ENCODE measurements at places on chromosomes 4 and X.

DNA sequence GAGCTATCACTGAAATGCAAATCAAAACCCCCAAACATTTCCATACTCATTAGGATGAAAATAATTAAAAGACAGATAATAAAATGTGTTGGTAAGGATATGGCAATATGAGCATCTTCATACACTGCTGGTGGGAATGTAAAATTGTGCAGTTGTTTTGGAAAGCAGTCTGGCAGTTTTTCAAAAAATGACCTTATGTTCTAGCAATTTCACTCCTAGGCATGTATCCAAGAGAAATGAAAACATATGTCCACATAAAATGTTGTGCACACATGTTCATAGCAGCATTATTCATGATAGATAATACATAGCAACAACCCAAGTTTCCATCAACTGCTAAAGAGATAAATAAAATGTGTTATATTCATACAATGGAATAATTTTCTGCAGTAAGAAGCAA is 14.8 kb upstream of the GPRASP2 start:
- no peak for DNase-seq

- no peak for DNase-seq
Measured at GRCh38 chr4:25811374-25811690, 51.5 kb downstream of the SEL1L3 start.

DNA sequence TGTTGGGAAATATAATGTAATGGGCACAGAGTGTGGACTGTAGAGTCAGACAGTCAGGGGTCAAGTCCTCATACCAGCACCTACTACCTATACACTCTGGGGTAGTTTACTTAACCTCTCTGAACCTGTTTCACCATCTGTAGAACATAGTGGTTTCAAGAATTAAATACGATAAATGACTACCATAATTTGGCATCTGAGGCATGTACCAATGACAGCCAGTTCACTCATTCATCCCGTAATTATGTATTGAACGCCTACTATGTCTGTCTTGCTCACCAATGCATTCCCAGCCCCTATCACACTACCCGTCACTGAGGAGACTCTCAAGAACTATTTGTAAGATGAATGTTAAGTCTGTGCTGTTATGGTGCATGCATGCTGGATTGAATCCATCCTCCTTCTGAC is 2.0 kb upstream of the FGB start:
- DNase-seq, result no peak

- no peak for DNase-seq
Measured at GRCh38 chr4:31422006-31422405, 701.8 kb downstream of the PCDH7 start.

Data from BJ (cell line).